Transverse colon (tissue), 4 donors: ENCODE measurements at places on chromosomes 13 and 19.
A peak's percentile ranks its signal among the peaks of the same experiment; 100 is the strongest.

DNA sequence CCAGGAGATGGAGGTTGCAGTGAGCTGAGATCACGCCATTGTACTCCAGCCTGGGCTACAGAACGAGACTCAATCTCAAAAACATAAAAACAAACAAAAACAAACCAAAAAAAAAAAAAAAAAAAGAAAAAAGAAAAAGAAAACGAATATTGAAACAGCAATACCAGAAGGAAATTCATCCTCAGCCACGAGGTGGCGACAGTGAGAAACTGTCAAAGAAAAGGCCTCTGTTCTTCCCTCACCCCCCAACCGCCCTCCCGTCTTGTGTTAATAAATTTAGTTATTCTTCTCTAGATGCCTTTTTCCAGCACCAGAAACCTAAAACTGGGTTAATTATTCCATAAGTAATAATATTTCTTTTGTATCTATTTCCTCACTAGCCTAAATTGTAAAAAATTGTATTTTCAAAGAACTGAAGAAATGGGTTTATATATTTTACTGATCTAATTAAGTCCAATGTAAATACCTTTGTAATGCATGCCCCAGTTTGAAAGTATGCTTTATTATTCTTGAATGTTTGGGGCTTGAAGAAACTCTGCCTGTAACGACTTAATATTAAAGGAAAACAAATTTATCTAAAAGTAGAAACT is 38.6 kb downstream of the LIG4 start:
- H3K4me3 ChIP-seq: no peak overlapping the region
- no peaks in the 10 kb centered on the region for H3K4me1 ChIP-seq
- no peak overlapping the region for H3K27ac ChIP-seq
- H3K27me3 ChIP-seq: no peaks in the 10 kb centered on the region

DNA sequence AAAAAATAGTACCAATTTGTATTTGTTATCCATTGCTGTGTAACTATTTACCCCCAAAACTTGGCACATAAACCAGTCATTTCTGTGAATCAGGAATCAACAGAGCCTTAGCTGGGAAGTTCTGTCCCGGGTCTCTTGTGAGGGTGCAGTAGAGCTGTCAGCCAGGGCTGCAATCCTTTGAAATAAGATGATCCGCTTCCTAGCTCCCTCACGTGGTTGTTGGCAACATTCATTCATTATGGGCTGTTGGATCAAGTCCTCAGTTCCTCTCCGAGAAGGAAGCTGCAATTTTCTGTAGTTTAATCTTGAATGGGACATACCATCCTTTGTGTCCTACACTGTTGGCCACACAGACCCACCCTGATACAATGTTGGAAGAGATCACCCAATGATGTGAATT is 277.2 kb downstream of the SUCLA2 start:
- H3K27ac ChIP-seq: no peak overlapping the region
- no peaks in the 10 kb centered on the region for H3K27me3 ChIP-seq
- no peaks in the 10 kb centered on the region for H3K4me1 ChIP-seq
- H3K36me3 ChIP-seq: no peaks in the 10 kb centered on the region

DNA sequence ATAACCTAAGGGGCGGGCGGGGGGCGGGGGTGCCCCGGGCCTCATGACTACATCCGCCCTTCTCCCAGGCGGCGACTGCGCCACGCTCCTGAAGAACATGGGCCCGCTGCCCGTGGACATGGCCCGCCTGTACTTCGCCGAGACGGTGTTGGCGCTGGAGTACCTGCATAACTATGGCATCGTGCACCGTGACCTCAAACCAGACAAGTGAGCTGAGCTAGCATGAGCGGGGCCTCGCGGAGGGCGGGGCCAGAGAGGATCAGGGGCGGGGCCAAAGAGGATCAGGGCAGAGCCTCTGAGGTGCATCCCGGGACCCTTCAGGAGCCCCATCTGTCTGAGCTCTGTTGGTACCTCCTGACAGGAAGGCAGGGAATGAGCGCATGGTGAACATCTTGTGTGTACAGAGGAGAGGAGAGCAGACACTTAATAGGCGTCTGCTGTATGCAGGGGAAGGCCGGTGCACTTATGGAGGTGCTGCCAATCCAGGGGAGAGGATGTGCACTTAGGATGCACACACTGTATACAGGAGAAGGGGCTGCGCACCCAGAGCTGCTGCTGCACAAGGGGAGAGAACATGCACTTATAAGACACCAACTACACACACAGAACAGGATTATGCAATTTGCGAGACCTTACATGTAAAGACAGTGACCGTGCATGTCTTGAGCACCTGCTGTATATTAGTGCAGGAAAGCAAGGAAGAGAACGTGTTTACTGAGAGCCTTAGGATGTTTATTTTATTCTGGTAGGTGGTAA is 20.9 kb upstream of the PIK3R2 start:
- no peak for DNase-seq
- H3K27ac ChIP-seq: no peak overlapping the region
- no peak overlapping the region for H3K4me3 ChIP-seq

- H3K4me3 ChIP-seq: no peak overlapping the region
- H3K27ac ChIP-seq: no peak overlapping the region
- H3K27me3 ChIP-seq: no peaks in the 10 kb centered on the region
- no peak for DNase-seq
Measured at GRCh38 chr13:50762969-50763567, 80.4 kb downstream of the DLEU7 start.

- peak overlapping the region; percentile 83 for H3K27ac ChIP-seq
- peaks cover 24% of the 10 kb centered on the region for H3K27me3 ChIP-seq
- DNase-seq: no peak
- H3K4me1 ChIP-seq: peaks cover 60% of the 10 kb centered on the region
- peak overlapping the region; percentile 65 for H3K4me3 ChIP-seq
- no peaks in the 10 kb centered on the region for H3K36me3 ChIP-seq
Measured at GRCh38 chr19:38255383-38256014, 675 bp downstream of the PPP1R14A start.

GRCh38 chr13:98155475-98156109 is 12.7 kb downstream of the FARP1 start:
- no peaks in the 10 kb centered on the region for H3K36me3 ChIP-seq
- DNase-seq: no peak
- no peak overlapping the region for H3K4me3 ChIP-seq
- no peaks in the 10 kb centered on the region for H3K27me3 ChIP-seq
- H3K27ac ChIP-seq: no peak overlapping the region

GRCh38 chr13:67498948-67499347 is 268.8 kb upstream of the PCDH9 start:
- H3K27me3 ChIP-seq: no peaks in the 10 kb centered on the region
- no peaks in the 10 kb centered on the region for H3K36me3 ChIP-seq
- no peaks in the 10 kb centered on the region for H3K4me1 ChIP-seq
- no peak for DNase-seq

- H3K36me3 ChIP-seq: no peaks in the 10 kb centered on the region
- H3K4me3 ChIP-seq: no peak overlapping the region
- H3K27me3 ChIP-seq: no peaks in the 10 kb centered on the region
- DNase-seq: peak; percentile 57
- peaks cover 15% of the 10 kb centered on the region for H3K4me1 ChIP-seq
Measured at GRCh38 chr19:44576843-44577565, 36.4 kb upstream of the IGSF23 start.

- peaks cover 7% of the 10 kb centered on the region for H3K4me1 ChIP-seq
- no peaks in the 10 kb centered on the region for H3K36me3 ChIP-seq
- no peak overlapping the region for H3K4me3 ChIP-seq
- no peaks in the 10 kb centered on the region for H3K27me3 ChIP-seq
Measured at GRCh38 chr13:24660023-24660741, 20.0 kb upstream of the ATP12A start.

DNA sequence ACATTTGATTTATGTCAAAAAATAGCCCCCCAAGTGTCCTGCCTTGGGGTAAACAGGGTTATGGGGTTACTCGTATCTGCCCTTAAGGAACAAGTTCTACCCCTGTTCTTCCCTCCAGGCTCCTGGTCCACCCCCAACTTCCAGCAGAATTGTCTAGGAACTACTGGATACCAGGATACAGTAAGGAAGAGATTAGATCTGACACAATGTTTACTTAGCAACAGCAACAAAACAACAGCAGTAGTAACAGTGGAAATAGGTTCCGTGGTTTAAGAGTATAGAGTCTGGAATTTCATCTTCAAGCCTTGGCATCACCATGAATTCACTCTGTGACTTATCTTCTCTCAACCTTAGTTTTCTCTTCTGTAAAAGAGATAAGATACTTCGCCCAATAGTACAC is 1.7 kb upstream of the FAM98C start:
- no peaks in the 10 kb centered on the region for H3K36me3 ChIP-seq
- H3K27ac ChIP-seq: no peak overlapping the region
- H3K4me3 ChIP-seq: no peak overlapping the region
- no peak for DNase-seq

GRCh38 chr19:11152318-11153062 is 3.1 kb downstream of the SPC24 start:
- peaks cover 27% of the 10 kb centered on the region for H3K4me1 ChIP-seq
- peak; percentile 65 for DNase-seq
- no peaks in the 10 kb centered on the region for H3K36me3 ChIP-seq
- no peak overlapping the region for H3K4me3 ChIP-seq

- H3K27me3 ChIP-seq: no peaks in the 10 kb centered on the region
- no peaks in the 10 kb centered on the region for H3K4me1 ChIP-seq
- no peaks in the 10 kb centered on the region for H3K36me3 ChIP-seq
- no peak overlapping the region for H3K4me3 ChIP-seq
- peak; percentile 13 for DNase-seq
Measured at GRCh38 chr19:37007587-37008220, 70.5 kb upstream of the ZNF420 start.

- H3K4me3 ChIP-seq: no peak overlapping the region
- peaks cover 24% of the 10 kb centered on the region for H3K4me1 ChIP-seq
- peaks cover 24% of the 10 kb centered on the region for H3K27me3 ChIP-seq
- H3K36me3 ChIP-seq: no peaks in the 10 kb centered on the region
Measured at GRCh38 chr13:112897603-112897955, 71.4 kb upstream of the MCF2L start.

DNA sequence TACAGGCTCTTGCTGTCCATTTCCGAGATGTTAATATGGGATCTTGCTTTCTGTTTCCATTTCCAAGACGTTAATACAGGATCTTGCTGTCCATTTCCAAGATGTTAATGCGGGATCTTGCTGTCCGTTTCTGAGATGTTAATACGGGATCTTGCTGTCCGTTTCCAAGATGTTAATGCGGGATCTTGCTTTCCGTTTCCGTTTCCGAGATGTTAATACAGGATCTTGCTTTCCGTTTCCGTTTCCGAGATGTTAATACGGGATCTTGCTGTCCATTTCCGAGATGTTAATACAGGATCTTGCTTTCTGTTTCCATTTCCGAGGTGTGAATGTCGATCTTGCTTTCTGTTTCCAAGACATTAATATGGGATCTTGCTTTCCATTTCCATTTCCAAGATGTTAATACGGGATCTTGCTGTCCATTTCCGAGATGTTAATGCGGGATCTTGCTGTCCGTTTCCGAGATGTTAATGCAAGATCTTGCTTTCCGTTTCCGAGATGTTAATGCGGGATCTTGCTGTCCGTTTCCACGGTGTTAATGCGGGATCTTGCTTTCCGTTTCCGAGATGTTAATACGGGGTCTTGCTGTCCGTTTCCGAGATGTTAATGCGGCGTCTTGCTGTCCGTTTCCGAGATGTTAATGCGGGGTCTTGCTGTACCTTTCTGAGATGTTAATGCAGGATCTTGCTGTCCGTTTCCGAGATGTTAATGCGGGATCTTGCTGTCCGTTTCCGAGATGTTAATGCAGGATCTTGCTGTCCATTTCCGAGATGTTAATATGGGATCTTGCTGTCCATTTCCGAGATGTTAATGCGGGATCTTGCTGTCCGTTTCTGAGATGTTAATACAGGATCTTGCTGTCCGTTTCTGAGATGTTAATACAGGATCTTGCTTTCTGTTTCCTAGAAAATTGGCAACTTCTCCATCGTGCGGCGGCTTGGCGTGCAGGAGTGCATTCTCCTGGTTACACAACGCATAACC is 38.3 kb downstream of the PEX11G start:
- DNase-seq: no peak
- peaks cover 64% of the 10 kb centered on the region for H3K36me3 ChIP-seq
- no peak overlapping the region for H3K4me3 ChIP-seq
- H3K27ac ChIP-seq: no peak overlapping the region
- no peaks in the 10 kb centered on the region for H3K4me1 ChIP-seq
- no peaks in the 10 kb centered on the region for H3K27me3 ChIP-seq

- no peaks in the 10 kb centered on the region for H3K4me1 ChIP-seq
- DNase-seq: no peak
- no peaks in the 10 kb centered on the region for H3K36me3 ChIP-seq
- no peak overlapping the region for H3K27ac ChIP-seq
- no peak overlapping the region for H3K4me3 ChIP-seq
Measured at GRCh38 chr13:90640976-90641375, 706.5 kb upstream of the MIR17HG start.

DNA sequence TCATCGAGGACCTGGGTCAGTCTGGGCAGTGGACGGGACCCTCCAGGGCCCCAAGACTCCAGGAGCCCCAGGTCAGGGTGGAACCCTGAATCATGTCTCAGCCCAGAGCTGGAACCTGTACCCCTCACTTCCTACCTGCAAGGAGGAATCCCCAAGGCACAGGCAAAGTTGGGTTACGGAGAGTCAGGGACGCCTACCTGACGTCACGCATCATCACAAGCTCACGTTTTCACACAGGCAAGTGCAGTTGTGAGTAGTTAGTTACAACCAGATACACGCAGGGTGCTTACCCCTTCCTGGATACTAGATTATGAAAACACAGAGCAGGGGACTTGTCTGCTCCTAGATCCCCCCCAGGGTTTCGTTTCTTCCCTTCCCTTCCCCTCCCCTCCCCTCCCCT is 1.9 kb downstream of the RETN start:
- DNase-seq: no peak
- no peak overlapping the region for H3K27ac ChIP-seq
- no peak overlapping the region for H3K4me3 ChIP-seq
- H3K27me3 ChIP-seq: peaks cover 30% of the 10 kb centered on the region
- H3K36me3 ChIP-seq: no peaks in the 10 kb centered on the region
- H3K4me1 ChIP-seq: no peaks in the 10 kb centered on the region

DNA sequence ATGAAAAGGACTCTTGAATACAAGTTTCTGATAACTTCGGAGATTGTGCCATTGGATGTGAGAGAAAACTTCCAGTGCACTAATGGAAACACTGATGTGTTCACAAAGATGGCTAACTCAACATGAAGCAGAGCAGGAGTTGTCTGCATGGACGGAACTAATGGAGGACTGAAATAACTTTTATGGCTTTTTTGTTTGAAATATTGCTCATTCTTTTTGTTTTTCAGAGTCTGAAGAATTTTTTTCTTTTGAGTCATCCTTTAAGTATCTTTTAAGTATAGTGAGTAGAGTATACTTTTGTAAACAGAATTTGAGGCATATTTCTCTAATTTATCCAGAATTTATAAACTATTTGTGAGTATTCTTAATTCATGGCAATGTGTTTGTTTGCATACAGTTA is 25.7 kb downstream of the CRYL1 start:
- H3K27me3 ChIP-seq: no peaks in the 10 kb centered on the region
- peaks cover 10% of the 10 kb centered on the region for H3K4me1 ChIP-seq
- no peak for DNase-seq

DNA sequence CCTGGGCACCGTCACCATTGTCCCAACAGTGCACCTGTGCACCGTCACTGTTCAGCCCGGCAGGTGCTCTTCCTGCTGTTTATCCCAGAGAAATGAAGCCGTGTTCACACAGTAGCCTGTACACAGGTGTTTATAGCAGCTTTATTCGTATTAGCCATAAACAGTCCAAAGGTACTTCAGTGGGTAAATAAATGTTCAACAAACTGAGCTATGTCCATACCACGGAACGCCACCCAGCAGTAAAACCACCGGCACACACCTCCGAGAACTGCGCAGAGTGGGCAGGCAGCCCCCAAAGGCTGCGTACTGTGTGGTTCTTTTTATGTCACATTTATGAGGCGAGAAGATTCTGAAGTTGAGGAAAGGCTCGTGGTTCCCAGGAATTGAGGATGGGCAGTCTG is 44.9 kb upstream of the DCUN1D2 start:
- no peaks in the 10 kb centered on the region for H3K27me3 ChIP-seq
- H3K4me1 ChIP-seq: peaks cover 10% of the 10 kb centered on the region
- peak; percentile 52 for DNase-seq
- H3K4me3 ChIP-seq: no peak overlapping the region
- H3K27ac ChIP-seq: peak overlapping the region; percentile 53
